NK-92 treated with Interleukin-12 subunit alpha and Interleukin-12 subunit beta, amount 100 ng/mL, for 24 hours (cell line): ENCODE measurements at places on chromosomes 2 and 18.
A peak's percentile ranks its signal among the peaks of the same experiment; 100 is the strongest.

GRCh38 chr2:181991171-181991885 lies 5.7 kb downstream of the PPP1R1C start:
- no peak for DNase-seq

GRCh38 chr2:55150834-55151233 lies 81.3 kb downstream of the CLHC1 start:
- no peak for DNase-seq

- no peak for DNase-seq
Measured at GRCh38 chr2:122478117-122478516, 722.7 kb downstream of the TSN start.

DNA sequence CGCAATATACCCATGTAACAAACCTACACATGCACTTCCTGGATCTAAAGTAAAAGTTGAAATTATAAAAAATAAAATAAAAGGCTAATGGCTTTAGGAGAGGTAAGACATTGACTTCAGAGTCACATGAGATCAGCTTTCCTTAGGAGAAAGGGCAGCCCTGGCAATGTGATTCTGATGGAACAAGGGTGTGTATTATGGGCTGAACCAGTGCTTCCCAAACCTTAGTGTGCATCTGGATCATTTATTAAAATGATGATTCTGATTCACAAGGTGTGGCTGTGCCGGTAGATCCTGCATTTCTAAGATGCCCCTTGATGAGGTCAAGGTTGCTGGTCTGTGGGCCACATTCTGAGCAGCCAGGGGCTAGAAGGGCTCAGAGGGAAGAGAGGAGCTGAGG lies 42.6 kb downstream of the LAMA3 start:
- DNase-seq: no peak

DNA sequence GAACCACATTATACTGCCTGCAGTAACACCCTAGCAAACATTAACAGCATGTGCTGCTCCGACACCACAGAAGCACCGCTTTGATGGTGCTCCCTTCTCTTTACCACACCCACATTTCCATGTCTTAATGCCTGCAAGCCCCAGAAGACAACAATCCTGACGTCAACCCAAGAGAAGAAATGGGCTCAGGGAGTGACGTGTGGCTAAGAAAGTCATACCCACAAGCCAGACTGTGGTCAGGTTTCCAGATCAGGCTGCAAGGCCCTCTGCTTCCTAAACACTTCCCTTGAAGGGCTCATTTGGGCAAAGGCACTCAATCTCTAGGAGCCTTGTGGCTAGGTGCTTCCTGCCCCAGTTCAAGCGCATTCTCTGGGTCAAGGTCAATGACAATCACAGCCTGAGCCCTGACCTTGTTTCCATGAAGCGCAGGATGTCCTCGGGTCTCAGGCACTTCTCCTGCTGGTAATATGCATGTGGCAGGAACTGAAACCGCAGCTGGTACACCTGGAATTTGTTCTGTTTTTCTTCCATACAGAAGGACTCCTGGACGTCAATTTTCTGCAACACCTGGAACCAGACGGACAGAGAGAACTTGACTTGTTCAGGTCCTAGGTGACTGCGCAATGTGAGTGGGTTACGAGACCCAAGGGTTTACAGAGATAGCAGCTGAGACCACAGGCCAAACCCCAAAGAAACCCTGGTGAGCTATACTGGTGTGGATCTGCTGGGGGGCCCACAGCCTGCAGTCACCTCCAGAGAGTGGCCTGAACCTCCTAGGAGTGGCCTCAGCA lies 67.2 kb downstream of the POLR1A start:
- peak; percentile 69 for DNase-seq

- no peak for DNase-seq
Measured at GRCh38 chr18:78495550-78495949, 484.1 kb upstream of the SALL3 start.

DNA sequence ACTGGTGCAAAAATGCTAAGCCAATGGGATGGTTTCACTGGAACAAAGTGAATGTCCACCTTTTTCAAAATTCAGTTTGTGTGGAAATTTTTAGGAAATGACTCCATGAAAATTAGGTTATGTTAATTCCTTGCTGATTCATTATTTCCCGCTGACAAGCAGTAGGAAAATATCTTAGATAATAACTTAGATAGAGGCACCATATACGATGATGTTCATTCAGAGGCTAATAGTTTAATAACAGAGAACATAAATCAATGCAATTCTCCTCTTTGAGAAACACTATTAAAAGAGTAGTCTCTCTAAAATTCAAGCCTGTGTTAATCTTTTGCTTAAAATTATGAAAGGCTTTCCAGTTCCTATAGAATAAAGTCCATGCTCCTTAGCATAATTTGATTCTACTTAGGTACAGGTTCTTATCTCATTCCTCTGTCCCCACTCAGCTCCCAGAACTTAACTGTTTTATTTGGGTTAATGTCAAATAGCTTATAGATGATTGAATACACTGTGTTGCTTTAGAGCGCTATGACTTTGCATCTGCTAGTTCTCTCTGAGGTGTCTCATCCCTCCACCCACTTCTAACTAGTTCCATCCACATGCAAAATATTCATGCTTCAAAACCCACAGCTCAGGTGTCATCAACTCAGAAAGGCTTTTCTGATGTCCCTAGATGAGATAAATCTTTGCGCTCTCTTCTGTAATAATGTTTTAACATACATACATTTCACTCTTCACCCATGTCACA lies 503.6 kb downstream of the ERBB4 start:
- no peak for DNase-seq

DNA sequence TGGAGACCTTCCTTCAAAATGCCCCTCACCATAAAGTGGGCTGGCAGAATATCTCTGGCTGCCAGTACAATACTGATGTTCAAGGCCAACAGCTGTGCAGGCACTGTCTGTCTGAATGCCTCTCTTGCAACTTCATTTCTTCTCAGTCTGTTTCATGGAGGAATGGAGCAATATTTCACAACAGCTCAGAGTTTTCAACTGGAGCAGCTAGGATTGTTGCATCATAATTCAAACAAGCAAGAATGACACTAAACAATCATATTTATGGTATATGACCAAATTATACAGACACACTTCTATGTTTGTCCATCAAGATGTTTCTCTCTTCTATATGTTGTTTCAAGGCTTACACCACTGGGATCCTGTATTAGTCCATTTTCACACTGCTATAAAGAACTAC lies 444.2 kb downstream of the LRATD1 start:
- no peak for DNase-seq

DNA sequence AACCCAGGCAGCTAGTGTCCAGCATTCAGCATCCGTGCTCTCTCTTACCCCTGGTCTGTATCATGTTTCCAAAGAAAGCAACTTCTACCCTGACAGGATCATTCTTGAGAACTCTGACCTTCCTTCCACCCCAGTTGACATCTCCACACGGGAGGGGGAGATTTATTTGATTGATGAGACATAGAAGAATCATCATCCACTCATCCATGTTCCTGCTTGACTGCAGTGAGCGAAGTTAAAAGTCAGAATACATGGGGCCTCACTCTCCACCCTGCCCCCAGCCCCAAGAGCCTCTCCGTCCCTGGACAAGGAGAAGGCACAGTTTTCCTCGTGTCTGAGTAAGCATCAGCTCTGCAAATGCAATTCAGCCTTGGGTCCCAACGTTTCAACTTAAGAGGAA lies 356.0 kb upstream of the TNP1 start:
- no peak for DNase-seq

DNA sequence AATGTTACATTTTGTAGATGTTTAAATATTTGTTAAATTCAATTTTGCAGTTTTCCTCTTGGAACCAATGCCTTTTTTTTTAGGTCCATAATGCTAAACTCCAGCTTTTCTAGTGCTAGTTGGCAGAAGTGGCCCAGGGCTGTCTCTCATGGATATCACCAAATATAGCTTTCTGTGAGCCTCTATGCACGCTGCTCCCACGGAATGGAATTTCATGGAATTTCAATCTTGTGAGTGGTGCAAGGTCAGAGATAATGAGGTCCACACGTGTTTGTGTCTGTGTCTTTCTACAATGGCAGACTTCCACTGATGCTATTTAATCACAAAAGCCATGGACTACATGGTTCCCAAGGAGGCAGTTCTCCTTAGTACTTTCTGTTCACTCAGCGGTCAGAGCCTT lies 191.5 kb upstream of the PARD3B start:
- DNase-seq: no peak

DNA sequence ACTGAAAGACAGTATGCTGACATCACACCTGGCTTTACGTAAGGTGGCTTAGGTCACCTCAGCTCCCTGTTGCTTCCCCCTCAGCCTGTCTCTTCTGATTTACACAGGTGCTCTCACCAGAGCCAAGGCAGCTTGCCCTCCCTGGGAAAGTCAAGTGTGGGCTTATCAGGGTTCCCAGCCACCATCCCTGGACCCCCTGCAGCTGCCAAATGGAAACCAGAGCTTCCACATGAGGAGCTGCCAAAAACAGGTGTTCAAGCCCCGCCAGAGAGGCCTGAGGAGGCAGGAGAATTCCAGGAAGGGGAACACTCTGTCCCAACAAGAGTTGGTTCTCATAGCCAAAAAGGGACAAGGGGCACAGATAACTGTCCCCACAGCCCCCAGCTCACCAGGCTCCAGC lies 266.7 kb downstream of the ATAD2B start:
- no peak for DNase-seq

DNA sequence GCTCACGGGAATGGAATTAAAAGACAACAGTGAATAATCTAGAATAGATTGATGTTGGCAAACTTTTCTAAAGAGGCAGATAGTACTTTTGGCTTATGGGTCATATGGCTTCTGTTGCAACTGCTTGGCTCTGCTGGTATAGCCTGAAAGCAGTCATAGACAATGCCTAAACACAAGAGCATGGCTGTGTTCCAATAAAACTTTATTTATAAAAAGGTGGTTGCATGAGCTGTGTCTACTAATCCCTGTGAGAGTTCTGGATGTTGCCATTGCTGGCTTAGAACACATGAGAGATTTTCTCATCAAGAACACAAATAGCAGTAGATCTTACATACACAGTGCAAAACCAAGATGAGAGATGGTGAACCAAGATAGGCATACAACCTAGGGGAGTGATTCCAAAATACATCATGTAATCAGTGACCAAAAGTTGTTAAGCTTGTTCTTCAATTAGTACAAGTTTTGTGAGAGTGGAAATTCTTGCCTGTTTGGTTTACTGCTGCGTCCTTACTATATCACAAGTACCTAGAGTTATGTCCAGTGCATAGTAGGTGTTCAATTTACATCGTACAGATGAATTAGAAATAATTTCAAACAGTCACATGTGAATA lies 380.0 kb downstream of the METTL4 start:
- no peak for DNase-seq

GRCh38 chr2:216370961-216371712 lies 1.1 kb downstream of the MARCHF4 start:
- no peak for DNase-seq

GRCh38 chr2:215361876-215362561 lies 50.2 kb downstream of the ATIC start:
- DNase-seq: no peak
